Activated naive CD4-positive, alpha-beta T cell (primary cell): ENCODE measurements at places on chromosomes 5 and 9.

DNA sequence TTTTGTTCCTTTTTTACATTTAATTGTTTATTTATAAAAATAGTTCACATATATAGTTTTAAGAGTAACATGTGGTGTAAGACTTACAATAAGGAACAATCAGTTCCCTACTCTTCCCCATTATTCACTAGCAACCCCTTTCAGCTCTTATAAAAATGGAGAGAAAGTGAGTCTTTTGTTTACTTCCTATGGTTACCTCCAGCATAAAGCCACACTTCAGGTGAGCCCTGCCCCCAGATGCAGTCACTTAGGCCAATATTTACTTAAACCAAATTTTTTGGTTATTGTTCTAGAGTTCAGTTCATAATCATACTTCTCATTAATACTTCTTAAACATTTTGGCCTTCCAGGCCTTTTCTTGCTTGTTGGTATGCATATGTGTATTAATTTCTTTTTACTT lies 33.7 kb downstream of the UBE2R2 start:
- no peak for DNase-seq

DNA sequence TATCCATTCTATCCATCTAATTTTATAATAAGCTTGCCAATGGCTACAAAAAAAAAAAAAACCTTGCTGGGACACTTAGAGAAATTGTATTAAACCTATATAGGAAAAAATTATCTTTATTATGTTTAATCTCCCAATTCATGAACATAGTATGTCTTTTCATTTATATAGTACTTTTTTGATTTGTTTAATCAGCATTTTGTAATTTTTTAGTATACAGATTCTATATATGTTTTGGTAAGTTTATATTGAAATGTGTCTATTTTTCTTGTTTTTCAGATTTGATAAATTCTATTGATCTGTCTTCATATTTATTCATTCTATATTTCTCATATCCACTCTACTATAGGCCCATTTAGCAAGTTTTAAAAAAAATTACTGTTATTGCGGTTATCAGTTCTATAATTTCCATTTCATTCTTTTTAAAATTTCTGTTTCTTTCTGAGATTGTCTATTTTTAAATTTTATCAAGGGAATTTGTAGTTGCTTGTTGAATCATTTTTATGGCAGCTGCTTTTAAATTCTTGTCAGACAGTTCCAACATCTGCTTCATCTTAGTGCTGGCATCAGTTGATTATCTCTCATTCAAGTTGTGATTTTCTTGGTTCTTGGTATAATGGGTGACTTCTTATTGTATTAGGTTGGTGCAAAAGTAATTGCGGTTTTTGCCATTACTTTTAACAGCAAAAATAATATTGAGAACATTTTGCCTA lies 170.1 kb upstream of the S1PR3 start:
- no peak for DNase-seq

DNA sequence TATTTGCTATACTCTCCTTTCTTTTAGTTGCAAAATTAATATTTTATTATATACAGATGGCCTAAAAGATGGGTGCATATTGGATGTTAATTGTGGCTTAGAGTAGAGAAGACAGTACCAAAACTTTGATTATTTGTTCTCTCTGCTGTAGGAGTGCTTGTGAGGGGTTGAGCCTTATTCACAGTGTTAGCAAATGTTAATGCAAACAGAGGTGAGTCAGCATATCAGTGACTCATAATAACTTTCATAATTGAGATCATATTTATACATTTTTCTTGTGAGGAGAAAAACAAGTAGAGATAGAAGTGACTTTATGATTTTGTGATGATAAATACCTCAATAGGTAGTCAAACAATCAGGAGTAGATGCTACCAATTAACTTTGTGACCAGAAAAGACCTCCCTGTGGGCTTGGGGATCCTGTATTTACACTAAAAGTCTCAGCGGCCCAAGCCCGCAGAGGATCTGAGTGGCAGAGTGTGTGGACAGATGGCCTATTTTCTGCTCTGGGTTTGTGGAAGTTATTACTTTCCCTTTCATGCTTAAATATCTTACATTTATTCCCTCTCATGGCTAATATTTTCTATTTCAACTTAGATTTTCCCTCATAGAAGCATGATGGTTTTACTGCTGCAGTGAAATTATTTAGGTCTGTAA lies 226.5 kb downstream of the TAF11L14 start:
- no peak for DNase-seq

DNA sequence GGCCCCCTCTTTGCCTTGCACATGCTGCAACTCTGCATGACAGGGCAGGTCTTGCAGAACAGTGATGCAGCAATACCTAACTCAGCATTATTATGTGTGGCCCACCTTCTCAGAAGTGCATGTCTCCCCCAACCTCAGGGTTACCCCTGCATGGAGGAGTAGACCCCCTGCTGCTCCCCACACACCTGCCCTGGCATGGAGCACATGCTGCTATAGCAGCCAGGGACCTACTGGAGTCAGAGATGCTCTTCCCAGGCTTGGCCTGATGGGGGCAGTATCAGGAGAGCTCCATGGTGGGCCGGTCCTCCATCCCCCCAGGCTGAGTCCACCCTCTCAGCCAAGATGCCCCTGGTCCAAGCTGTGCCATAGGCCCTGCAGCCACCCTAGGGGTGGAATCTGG lies 13.2 kb upstream of the BOD1 start:
- no peak for DNase-seq

DNA sequence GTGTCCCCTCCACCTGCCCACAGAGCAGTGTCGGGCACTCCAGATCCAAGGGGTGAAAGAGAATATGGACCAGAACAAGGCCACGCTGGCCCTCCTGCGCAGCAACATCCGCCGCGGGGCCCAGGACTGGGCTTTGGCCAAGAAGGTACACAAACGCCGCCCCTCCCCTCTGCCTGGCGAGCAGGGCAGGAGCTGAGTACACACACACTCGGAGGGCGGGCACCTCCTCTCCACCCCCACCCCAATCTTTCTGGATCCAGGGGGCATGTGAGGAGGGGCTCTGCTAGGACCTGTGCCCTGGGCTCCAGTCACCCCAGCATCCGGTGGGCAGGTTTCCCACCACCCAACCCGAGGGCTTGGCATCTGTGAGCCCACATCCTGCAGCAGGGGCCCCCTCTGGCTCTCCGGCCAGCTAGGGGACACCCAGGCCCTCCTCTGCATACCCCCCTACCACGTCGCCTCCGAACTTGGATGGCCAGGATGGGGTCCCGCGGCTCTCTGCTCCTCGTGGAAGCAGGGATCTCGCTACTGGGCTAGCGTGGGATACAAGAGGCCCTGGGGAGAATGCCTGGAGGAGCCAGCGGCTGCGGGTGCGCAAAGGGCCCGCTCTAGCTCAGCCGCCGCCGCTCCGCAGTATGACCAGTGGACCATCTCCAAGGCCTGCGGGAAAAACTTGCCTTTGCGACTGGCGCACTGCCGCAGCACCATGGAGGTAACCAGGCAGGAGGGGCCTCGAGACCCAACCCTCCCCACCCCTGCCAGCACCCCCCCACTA lies 3.1 kb downstream of the CCDC183 start:
- no peak for DNase-seq

GRCh38 chr5:127967323-127967982 lies 116.1 kb upstream of the SLC12A2 start:
- no peak for DNase-seq

DNA sequence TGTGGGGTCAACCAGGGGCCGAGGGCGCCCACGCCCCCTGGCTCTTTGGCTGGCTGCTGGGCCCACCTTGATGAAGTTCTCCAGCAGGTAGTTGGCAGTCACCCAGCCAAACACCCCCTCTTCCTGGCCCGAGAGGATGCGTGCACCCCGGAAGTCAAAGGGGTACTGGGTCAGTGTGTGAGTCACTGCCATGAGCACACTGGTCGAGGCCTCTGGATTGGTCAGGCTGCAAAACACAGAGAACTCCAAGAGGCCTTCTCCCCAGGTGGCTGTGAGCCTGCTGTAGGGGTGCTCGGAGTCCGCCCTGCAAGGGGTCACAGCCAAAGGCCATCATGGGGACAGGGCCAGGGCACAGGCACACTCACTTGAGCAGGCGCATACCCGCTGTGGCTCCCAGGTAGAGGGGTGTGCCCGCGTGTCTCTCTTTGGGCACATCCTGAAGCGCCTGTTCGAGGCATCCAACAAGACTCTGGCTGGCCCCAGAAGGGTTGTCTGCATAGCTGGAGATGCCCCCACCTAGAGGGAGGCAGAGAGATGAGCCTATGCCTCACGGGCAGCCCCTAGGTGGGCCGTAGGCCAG lies 2.6 kb downstream of the ENTPD2 start:
- DNase-seq: no peak

DNA sequence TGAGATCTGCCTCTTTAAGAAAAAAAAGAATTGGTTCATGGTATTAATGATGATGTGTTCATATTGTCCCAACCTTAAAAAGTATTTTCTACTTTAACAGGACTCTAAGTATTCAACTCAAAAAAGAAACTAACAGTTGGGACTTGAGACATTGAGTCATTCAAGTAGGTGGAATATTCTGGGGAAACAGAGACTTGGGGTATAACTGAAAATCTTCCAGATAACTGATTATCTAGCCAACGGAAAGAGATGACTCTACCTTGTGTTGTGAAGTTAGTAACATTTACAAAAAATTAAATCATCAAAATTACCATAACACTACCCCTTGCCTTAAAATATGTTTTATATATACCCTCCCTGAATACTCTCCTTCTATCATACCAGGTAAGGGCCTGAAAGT lies 19.1 kb downstream of the OXCT1 start:
- DNase-seq: no peak

GRCh38 chr9:106962122-106962521 lies 99.2 kb downstream of the ZNF462 start:
- DNase-seq: no peak

DNA sequence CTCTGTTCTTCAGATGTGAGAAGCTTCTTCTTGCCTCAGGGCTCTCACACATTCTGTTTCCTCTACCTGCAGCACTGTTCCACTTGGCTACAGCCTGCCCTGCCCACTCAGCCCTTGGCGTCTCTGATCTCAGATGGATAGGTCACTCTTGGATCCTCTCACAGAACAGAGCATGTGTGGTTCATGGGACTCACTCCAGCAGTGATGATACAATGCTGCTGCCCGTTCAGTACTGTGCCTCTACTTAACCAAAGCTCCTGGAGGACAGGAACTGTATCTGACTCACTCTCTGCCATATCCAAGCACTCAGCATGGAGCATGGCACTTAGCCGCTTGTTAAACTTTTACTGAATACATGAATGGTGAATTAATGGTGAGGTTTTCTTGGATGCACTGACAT lies 3.4 kb upstream of the SPINK4 start:
- no peak for DNase-seq

- DNase-seq: no peak
These were observed 399.8 kb upstream of the MEF2C start for GRCh38 chr5:89282554-89283510.
